ENCODE measurements at places on chromosomes 6 and 20.
A peak's percentile ranks its signal among the peaks of the same experiment; 100 is the strongest.

- DNase-seq = peak; percentile 23
Observed at GRCh38 chr6:146968041-146968760, 236.0 kb upstream of the STXBP5 start.

- peak; percentile 40 for DNase-seq
Observed at GRCh38 chr6:167678102-167679101, 148.3 kb upstream of the AFDN start.

DNA sequence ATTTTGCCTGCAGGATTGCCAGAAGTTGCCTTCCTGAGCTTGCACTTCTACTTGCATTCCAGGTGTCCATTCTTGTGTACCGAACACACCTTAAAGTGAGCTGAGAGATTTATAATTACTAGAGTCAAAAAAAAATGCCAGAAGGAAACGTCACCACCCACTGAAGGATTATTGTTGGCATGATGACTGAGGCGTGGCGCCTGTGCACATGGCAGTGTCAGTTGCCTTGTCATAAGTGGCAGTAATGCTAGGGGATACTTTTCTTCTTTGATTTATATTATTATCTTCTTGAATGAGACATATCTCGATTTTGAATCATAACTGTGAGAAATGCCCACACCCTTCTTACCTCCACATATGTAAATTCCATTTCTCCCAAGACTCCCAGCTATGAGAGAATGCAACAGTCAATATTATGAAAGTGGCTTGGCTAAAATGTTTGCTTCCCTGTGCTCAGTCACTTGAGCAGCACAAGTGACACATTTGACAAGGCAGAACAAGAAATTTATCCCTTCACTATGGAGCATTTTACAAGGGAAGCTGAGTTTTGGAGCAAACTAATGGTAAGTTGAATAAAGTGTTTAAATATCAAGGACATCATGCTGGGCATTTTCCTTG lies 149.5 kb upstream of the SASH1 start:
- no peak for DNase-seq

- no peak for DNase-seq
Observed at GRCh38 chr6:93896081-93896480, 476.7 kb upstream of the EPHA7 start.

DNA sequence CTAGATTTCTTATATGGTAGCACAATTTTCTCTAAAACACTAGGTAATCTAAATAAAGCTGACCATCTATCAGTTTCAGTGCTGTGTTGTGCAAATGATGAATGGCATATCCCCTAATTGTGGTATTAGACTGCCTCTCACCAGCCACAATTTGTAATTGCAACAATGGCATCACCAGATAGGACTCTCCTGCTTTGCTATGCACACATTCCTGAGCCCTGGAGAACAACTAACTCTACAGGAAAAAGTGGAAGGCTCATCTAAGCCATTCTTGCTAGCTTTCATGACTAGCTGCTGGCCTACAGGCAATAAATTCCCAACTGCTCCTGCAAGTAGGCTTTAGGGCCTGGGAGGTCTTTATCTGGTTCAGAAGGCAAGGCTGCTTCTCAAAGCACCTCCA lies 974.1 kb downstream of the EYS start:
- DNase-seq = no peak

GRCh38 chr6:114785235-114786127 lies 442.7 kb upstream of the HS3ST5 start:
- no peak for DNase-seq

DNA sequence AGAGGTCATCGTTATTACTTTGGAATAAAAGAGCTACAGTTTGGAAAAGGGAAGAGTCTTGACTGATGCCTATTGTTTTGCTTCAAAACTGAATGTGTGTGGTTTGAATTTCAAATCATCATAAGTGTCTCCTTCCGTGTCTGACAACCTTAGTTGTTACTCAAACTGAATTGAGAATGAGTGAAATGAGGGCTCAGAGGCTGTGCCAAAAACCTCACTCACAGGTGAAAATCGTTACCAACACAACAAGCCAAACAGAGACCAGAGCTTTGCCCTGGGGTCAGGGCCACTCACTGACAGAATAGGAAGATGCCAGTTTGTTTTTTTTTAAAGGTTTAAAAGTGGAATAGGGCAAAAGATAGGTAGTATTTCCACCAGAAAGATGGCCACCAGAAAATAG lies 15.2 kb upstream of the SIRT5 start:
- DNase-seq = no peak

DNA sequence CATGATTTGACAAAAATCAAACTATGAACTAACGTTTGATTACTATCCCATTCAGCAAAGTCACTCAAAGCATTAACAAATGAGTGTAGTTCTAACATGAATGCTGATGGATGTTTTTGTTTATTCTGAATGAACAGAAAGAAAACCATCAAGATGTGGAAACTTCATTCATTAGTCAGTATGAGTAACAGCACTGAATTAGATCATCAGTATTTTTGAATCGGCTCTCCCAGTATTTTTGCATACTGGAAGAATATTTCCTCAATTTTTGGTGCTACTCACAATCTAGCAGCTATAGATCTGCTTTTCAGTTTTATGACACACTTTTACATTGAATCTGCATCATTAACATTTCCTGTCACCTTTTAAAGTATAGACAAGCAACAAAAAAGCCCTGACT lies 63.8 kb upstream of the CD83 start:
- no peak for DNase-seq

DNA sequence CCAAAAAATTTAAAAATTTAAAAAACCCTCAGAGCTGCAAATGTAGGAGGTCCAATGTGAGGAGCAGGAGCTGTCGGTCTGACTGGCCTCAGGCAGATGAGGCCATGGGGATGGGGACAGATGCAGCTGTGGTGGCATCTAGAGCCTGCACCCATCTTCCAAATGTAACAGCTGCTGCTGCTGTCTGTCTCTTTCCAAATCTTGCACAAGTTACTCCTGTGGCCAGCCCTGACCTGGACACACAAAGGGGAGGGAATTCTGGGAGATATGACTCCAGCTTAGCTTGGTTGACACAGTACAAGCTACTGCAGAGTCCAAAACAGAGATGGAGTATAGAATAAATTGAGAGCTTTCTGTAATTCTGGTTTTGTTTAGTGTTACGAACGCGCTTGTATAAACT lies 115.2 kb downstream of the PRND start:
- no peak for DNase-seq

GRCh38 chr6:24145690-24146131 lies 19.7 kb downstream of the NRSN1 start:
- no peak for DNase-seq

DNA sequence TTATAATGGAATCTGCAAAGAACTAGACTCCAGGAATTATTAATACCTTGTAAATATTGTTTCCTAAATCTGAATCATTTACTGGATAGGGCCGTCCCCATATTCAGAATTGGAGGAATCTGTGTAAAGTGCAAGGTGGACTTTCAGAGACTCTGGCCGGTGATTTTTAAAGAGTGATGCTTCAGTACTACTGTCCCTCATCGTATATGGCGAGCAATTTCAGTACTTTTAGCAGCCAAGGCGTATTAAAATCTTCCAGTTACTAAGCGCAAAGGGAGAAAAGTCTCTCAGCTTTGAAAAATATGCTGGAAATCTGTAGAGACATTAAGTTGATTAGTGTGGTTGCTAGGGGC lies 483 bp downstream of the SMIM26 start:
- DNase-seq = no peak

DNA sequence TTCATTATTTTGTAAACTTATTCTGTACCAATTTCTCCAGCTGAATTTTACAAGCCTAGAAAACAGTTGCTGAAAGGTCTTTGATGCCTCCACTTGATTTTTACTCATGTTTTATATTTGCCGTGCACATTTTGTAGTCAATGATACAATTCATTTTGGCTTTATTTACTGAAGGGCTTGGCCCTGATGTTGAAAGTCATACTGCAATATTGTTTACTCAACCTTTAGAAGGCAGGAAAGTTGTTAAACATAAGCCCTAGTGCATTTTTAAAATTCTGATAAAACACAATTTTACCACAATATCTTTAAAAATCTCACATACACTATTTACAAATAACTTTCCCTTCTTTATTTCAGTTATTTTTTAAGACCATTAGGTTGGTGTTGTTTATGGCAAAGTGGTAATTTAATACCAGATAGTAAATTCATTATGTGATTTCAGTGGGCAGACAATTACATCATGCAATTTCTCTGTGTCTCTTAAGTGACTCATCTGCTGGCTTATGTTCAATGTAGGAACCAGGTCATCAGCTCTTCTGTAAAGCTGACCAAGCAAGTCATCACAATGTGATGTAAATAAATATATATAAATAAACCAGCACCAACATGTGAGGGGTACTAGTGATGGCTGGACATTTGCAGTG lies 121.1 kb upstream of the SLC35B3 start:
- no peak for DNase-seq

- no peak for DNase-seq
Observed at GRCh38 chr20:24079661-24080412, 91.3 kb upstream of the GGTLC1 start.

GRCh38 chr6:149080511-149080910 lies 237.0 kb upstream of the TAB2 start:
- DNase-seq = no peak

GRCh38 chr6:154370545-154370944 lies 13.9 kb upstream of the IPCEF1 start:
- DNase-seq = no peak

DNA sequence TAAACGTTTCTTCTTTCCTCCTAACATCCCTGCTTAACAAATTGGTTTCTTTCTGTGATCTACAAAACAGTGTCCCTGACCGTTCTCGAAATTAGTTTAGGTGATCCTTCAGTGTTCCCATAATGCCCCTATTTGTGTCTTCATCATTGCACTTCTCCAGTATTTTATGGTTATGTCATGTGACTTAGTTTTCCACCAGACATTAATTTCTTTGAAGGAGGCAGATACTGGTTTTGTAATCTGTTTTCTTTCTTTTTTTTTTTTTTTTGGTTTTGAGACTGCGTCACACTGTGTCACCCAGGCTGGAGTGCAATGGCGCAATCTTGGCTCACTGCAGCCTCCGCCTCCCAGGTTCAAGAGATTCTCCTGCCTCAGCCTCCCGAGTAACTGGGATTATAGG lies 49.2 kb downstream of the FAM217A start:
- DNase-seq = no peak

GRCh38 chr6:21588481-21589351 lies 4.8 kb upstream of the SOX4 start:
- DNase-seq = peak; percentile 74

DNA sequence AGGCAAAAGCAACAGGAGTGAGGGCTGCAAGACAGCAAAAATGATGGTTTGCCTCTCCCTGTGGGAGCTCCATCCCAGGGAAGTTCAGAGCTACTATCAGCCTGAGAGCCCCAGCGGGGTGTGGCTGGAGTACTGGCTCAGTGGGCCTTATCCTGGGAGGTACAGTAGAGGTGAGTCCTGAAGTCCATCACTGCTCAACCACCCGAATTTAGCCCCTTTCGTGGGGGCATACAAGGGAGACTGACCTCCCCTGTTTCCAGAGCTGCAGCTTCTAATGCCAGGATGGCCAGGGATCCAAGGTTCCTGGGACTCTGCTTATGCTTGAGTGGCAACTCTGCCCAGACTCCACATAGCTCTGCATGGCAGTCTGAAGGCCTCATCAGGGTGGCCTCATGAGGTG lies 617.8 kb downstream of the MMUT start:
- DNase-seq = no peak

GRCh38 chr20:31484001-31484400 lies 8.9 kb downstream of the REM1 start:
- no peak for DNase-seq

DNA sequence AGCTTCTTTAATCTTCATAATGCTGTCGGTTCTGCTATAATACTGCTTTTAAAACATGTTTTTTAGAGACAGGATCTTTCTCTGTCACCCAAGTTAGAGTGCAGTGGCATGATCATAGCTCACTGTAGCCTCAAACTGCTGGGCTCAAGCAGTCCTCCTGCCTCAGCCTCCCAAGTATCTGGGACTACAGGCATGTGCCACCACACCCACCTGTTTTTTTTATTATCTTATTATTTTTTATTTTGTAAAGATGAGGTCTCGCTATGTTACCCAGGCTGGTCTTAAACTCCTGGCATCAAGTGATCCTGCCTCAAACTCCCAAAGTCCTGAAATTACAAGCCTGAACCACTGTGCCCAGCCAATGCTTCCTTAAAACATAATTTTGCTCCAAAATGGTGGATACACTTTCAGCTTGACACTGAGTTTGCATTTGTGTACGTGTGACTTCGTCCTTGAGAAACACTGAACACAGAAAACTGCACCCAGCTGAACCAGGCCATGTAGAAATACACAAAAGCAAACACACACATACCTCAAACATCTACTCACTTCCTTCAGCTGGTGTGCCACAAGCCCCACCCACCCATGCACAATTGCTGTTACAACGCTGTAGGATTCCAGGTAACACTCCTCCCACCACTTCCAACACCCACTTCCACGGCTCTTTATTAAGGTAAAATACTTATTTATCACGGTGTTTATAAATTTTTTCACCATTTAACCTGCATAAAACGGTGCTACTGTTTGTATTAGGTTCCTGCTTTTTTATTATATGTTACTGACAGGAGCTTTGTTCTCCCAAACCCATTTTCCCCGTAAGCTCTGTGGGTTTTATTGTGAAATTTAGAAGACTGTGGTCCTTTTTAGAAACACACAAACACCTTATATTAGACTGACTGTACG lies 109.1 kb downstream of the TSHZ2 start:
- DNase-seq = no peak

DNA sequence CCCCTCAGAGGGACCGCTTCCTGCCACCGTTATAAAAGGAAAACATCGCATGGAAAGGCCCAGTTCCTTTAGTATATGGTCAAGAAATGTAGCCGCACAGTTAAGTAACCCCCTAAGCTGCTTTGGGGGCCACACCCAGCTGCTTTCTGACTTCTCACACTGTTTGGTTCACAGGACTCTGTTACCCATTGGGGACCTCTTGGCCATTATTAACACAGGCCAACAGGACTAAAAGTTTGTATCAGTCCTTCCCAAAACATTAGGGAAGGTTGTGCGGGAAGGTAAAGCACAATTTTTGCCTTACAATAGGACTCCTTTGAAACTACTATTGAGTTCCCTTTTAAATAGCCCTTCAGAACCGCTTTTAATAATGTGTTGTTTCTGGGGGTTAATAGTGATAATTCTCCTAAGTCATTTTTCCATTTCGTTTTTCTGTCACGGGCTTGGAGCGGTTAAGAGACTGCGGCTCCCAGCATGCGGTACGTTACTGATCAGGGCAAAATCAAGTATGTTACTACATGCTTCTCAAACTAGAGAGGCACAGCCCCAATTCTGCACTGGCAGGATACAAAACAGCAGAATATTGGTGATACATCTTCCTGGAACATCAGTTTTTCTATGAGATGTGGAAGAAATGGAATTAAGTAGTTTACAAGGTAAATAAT lies 668 bp upstream of the RPP40 start:
- DNase-seq = no peak

- no peak for DNase-seq
Observed at GRCh38 chr6:103908898-103909297, 950.8 kb downstream of the HACE1 start.
